Upper lobe of left lung (tissue), 6 donors: ENCODE measurements at places on chromosomes 7 and 10. TPM values are rescaled to one million over a fixed set of nuclear protein-coding genes. Genes with fewer than 3 reads are reported as not detected.

DNA sequence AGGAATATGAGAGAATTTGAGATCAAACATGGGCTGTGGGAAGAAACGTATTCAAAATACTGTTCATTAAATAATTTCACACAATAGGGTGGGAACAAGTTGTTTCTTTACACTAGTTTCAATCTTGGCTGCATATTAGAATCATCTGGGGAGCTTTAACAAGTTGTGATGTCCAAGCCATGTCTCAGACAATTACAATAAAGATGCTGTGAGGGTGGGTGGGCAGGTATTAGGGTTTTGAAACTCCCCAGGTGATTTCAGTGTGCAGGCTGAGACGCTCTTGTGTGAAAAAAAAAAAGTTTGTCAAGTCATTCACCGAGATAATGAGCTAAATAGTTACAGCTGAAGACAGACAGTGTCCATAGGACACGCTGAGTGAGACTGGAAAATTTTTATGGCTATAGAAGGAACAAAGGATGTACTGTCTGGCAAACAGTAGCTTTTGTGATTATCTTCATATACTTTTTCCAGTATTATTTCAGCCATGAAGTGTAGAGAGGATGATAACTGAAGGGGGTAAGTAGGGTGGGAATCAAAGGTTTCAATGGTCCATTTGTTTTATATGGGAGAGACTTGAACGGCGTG is 12.6 kb upstream of the LAMB4 start:
- no peak for DNase-seq
- no peak overlapping the region for H3K27ac ChIP-seq
- H3K27me3 ChIP-seq, result no peaks in the 10 kb centered on the region
- no peak overlapping the region for H3K4me3 ChIP-seq
- no peaks in the 10 kb centered on the region for H3K36me3 ChIP-seq

The SYT15 gene
- 19.3 TPM for total RNA-seq

The CHCHD2 gene
- 307 TPM for total RNA-seq

DNA sequence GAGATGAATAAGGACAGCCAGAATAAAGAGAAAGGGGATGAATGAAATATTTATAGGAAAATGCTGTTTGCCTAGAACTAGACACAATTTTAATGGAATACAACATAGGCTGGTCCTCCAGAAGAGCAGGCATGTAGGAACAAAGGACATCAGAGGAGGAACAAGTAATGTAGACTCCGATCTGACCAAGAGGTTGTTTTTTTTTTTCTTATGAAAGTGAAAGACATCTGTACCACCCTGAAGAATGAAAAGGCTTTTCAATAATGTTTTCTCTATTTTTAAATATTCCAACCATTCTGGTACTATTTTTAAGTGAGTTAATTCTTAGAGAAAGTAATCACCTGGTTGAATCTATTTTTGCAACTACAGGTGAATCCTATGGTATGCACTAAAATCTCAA is 136.9 kb upstream of the PTN start:
- DNase-seq, result no peak
- no peaks in the 10 kb centered on the region for H3K36me3 ChIP-seq
- no peaks in the 10 kb centered on the region for H3K27me3 ChIP-seq
- no peak overlapping the region for H3K27ac ChIP-seq
- H3K4me1 ChIP-seq, result no peaks in the 10 kb centered on the region
- no peak overlapping the region for H3K4me3 ChIP-seq

DNA sequence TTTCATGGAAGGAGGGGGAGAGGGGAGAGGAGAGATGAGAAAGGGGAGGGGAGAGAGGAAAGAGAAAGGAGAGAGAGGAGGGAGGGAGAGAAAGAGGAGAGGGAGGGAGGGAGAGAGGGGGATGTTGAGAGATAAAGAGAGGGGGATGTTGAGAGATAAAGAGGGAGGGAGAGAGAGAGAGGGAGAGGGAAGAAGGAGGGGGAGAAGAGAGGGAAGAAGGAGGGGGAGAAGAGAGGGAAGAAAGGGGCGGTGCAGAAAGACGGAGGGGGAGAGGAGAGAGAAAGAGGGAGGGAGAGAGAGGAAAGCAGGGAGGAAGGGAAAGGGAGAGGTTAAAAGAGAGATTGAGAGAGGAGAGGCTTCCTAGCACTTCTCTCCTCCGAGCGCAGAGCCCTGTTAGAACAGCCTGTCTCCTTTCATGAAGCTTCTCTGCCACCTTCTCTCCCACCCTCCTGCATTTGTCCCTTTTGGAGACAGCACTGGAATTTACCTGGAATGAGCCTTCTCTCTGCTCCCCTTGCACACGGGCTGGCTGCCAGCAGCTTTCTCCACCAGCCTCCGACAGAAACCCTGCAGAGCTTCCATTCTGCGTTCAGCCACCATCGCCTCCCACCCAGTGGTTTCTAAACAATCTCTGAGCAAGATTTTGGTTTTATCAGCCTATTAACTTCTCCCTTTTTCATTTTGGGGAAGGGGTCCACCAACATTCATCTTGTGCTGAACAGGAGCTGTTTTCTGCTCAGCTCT is 74.0 kb upstream of the CARD11 start:
- H3K36me3 ChIP-seq, result no peaks in the 10 kb centered on the region
- no peak for DNase-seq
- no peaks in the 10 kb centered on the region for H3K4me1 ChIP-seq
- no peak overlapping the region for H3K27ac ChIP-seq
- no peak overlapping the region for H3K4me3 ChIP-seq

- no peak for DNase-seq
- no peak overlapping the region for H3K4me3 ChIP-seq
- H3K36me3 ChIP-seq, result no peaks in the 10 kb centered on the region
Measured at GRCh38 chr7:22633954-22634474, 93.0 kb upstream of the IL6 start.

The SKIDA1 gene
- total RNA-seq, result 0.91 TPM

The SMARCD3 gene
- 63.9 TPM for total RNA-seq

The COBL gene
- 27.0 TPM for total RNA-seq

DNA sequence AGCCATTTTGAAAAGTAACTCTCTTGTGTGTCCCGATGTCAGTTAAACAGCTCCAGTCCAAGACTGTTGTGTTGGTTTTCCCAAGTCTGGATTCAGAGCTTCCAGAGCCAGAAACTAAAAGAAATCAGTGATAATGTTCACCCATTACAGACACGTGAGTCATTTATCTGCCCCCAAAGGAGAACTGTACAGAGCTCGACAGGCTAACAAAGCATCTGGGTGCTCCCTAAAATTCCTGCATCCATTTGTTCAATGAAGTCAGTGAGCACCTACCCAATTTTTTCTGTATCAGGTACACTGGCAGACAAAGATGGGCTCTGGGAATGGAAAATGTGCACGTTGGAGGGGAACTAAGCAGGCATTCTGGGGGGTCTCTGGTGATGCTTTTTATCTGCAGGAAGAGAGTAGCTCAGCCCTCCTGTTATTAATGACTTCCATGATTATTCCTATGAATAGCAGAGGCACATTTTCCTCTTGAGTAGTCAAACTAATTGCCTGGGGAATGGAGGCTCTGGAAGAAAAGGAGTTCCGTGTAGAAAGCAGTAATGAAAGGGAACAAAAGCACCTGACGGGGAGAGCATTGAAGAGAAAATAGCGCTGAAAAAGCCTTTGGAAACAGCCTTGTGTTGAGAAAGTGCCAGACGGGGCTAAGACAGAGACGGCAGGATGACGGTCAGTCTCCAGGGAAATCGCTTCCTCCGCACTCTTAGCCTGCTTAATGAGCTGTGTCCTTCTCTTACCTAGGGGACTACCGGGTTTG is 75.3 kb downstream of the GAD2 start:
- H3K4me1 ChIP-seq, result no peaks in the 10 kb centered on the region
- DNase-seq, result no peak
- no peaks in the 10 kb centered on the region for H3K36me3 ChIP-seq
- H3K27ac ChIP-seq, result no peak overlapping the region

The METTL2B gene
- 21.3 TPM for total RNA-seq

The OPN4 gene
- not detected for total RNA-seq

- peak overlapping the region; percentile 67 for H3K27ac ChIP-seq
- H3K4me3 ChIP-seq, result no peak overlapping the region
- no peaks in the 10 kb centered on the region for H3K27me3 ChIP-seq
- H3K4me1 ChIP-seq, result peaks cover 13% of the 10 kb centered on the region
Measured at GRCh38 chr7:99752356-99752755, 17.4 kb upstream of the CYP3A7 start.

DNA sequence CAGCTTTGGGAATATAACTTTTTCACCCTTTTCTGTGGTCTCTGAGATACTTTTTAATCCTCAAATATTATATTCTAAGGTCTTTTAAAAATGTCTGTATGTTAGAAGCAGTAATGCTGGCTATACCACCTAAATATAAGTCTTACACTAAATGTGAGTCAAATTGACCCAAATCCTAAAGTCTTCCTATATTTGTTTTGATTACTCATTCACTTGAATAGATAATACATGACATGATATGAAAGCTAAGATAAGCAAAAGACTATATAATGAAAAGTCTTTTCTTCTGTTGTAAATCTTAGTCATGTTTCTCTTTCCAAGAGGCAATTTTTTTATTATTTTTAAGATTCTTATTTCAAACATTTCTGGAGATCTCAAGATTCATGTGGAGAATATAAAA is 64.2 kb downstream of the HDAC9 start:
- H3K4me3 ChIP-seq, result no peak overlapping the region
- H3K27me3 ChIP-seq, result no peaks in the 10 kb centered on the region
- H3K4me1 ChIP-seq, result no peaks in the 10 kb centered on the region

DNA sequence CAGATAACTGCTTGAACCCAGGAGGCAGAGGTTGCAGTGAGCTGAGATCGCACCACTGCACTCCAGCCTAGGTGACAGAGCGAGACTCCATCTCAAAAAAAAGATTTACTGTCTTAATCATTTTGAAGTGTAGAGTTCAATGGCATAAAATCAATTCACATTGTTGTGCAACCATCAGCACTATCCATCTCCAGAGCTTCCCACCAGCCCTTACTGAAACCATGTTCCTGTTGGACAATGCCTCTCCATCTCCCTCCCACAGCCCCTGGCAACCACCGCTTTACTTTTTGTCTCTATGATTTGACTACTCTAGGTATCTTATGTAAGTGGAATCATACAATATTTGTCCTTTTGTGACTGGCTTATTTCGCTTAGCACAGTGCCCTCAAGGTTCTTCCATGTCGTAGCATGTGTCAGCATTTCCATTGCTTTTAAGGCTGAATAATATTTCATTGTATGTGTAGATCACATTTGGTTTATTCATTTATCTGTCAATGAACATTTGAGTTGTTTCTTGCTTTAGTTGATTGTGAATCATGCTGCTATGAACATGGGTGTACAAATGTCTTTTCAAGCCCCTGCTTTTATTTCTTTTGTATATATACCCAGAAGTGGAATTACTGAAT is 33.1 kb downstream of the NACAD start:
- no peaks in the 10 kb centered on the region for H3K27me3 ChIP-seq
- no peaks in the 10 kb centered on the region for H3K36me3 ChIP-seq
- peaks cover 7% of the 10 kb centered on the region for H3K4me1 ChIP-seq
- H3K4me3 ChIP-seq, result no peak overlapping the region

The CYP26A1 gene
- not detected for total RNA-seq

- no peak for DNase-seq
- H3K36me3 ChIP-seq, result no peaks in the 10 kb centered on the region
- no peak overlapping the region for H3K27ac ChIP-seq
- no peaks in the 10 kb centered on the region for H3K4me1 ChIP-seq
- no peaks in the 10 kb centered on the region for H3K27me3 ChIP-seq
- no peak overlapping the region for H3K4me3 ChIP-seq
Measured at GRCh38 chr10:130242513-130242912, 106.3 kb downstream of the GLRX3 start.

DNA sequence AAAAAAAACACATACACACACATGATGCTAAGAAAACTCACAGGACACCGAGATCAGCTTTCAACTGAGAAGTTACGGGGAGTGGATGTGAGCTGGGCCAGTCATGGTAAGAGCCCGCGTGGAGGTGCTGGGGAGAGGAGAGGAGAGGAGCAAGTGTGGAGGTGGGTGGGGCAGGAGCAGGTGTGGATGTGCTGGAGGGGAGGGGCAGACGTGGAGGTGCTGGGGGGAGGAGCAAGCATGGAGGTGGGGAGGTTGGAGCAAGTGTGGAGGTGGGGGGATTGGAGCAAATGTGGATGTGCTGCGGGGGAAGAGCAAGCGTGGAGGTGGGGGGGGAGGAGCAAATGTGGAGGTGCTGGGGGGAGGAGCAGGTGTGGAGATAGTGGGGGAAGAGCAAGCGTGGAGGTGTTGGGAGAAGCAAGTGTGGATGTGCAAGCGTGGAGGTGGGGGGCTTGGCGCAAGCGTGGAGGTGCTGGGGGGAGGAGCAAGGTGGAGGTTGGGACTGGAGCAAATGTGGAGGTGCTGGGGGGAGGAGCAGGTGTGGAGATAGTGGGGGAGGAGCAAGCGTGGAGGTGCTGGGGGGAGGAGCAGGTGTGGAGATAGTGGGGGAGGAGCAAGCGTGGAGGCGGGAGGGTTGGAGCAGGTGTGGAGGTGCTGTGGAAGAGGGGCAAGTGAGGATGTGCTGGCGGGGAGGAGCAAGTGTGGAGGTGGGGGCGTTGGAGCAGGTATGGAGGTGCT is 24.5 kb upstream of the NCAPG2 start:
- H3K4me1 ChIP-seq, result peaks cover 3% of the 10 kb centered on the region
- H3K4me3 ChIP-seq, result no peak overlapping the region
- no peak overlapping the region for H3K27ac ChIP-seq
- H3K36me3 ChIP-seq, result no peaks in the 10 kb centered on the region
- DNase-seq, result no peak
- H3K27me3 ChIP-seq, result no peaks in the 10 kb centered on the region

DNA sequence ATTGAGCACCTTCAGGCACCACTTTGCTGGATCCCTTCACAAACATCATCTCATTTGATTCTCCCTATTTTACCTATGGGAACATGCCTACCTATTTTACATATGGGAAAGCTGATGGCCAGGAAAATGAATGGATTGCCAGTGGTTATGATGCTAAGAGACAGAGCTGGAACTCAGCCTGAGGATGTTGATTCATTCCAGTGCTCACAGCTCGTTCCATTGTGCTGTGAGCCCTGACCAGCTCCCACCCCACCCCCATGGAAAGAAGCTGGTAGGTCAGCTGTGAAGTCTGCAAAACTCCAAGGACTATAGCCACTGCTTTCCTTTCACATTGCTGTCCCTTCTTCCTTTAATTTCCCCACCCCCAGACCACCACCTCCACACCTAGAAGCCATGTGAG is 9.6 kb downstream of the UBTD1 start:
- no peaks in the 10 kb centered on the region for H3K27me3 ChIP-seq
- no peak overlapping the region for H3K4me3 ChIP-seq
- no peak overlapping the region for H3K27ac ChIP-seq
- H3K36me3 ChIP-seq, result no peaks in the 10 kb centered on the region
- peaks cover 18% of the 10 kb centered on the region for H3K4me1 ChIP-seq
- no peak for DNase-seq

DNA sequence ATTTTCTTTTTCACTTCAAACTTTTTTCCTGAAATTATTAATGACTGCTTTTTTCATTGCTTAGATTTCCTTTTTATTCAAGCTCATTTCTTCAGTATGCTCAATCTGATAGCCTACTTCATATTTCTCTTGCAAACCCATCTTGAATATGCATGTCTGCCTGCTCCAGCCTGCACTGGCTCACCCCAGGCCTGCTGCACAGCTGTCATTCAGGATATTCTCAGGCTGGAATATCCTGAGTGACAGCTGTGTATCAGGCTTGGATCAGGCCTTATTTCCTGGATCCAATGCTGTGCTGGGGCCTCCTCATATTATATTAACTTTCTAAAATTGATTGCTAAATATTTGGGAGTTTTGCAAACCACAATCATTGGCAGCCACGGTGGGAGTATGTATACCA is 120.2 kb upstream of the TNS3 start:
- H3K27me3 ChIP-seq, result no peaks in the 10 kb centered on the region
- no peak overlapping the region for H3K27ac ChIP-seq
- DNase-seq, result no peak
- H3K36me3 ChIP-seq, result no peaks in the 10 kb centered on the region

GRCh38 chr7:105426606-105427146 is 38.0 kb upstream of the SRPK2 start:
- H3K4me3 ChIP-seq, result no peak overlapping the region
- H3K4me1 ChIP-seq, result peaks cover 9% of the 10 kb centered on the region
- no peak overlapping the region for H3K27ac ChIP-seq

The OR2A5 gene
- not detected for total RNA-seq

- no peaks in the 10 kb centered on the region for H3K36me3 ChIP-seq
- no peak overlapping the region for H3K27ac ChIP-seq
- H3K4me3 ChIP-seq, result no peak overlapping the region
Measured at GRCh38 chr7:136103545-136104268, 126.5 kb upstream of the MTPN start.
